Activated CD4-positive, alpha-beta T cell treated with anti-CD3 and anti-CD28 coated beads for 4 hours (primary cell): ENCODE measurements at places on chromosomes 13 and 19.

GRCh38 chr19:49017666-49018351, 918 bp upstream of the LHB start:
- DNase-seq: peak; percentile 61

GRCh38 chr13:52870143-52870542, 21.7 kb upstream of the PCDH8 start:
- no peak for DNase-seq

DNA sequence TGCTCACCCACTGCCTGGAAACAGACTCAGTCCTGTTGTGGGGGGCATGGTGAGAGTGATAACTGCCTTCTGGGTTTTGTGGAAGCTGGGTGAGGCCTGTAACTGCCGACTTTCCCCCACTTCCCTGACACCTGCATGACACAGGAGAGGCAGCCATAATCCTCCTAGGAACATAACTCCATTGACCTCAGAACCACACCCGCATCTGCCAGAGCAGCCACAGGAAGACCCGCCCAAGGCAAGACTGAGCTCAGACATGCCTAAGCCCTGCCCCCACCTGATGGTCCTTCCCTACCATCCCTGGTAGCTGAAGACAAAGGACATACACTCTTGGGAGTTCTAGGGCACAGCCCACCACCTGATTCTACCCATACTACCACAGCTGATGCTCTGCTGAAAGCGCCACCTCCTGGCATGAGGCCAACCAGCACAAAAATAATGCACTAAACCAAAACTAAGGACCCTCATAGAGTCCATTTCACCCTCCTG, 326.7 kb downstream of the RBM26 start:
- DNase-seq: no peak

GRCh38 chr19:13493516-13494310, 12.6 kb downstream of the CACNA1A start:
- no peak for DNase-seq

DNA sequence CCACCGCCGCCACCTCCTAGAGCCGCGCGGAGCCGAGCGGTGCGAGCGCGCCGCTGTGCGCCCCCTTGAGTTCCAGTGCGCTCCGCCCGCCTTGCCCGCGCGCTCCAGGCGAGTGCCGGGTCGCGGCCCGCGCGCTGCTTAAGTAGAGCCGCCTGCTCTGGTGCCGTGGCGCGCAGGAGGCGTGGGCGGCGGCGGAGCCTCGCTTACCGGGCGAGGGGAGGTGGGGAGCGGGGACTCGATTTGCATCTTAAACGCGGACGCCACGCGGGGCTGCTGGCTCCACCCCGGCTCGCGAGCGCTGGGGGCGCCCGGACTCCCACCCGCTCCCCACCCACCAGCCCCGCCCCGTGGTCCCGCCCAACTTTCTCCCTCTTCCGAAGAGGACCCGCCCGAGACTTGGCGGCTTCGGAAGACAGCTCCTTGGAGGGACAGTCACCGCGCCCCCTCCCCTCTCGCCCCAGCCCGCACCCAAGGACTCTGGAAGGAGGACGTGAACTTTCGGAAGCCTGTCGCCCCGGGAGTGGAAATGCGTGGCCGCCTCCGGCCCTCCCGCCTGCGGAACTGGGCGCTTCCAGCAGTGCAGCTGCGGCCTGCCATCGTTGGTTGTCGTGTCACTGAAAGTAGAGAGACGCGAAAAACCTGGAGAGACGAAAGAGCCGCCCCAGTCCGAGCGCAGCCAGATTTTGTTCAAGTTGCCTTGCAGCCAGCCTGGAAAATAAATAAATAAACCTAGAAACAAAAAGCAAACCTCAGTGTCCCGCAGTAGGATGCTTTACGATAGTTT, at the start of gene KCTD12:
KCTD12 (minus strand) TSS at position 114 of the 784 bp plus-strand sequence. CDS start 257 bp downstream, outside the sequence.
- DNase-seq: peak; percentile 85
